WTC11 (cell line): ENCODE measurements at places on chromosomes 4 and X. TPM values are rescaled to one million over a fixed set of nuclear protein-coding genes. Genes with fewer than 3 reads are reported as not detected.
A peak's percentile ranks its signal among the peaks of the same experiment; 100 is the strongest.

GRCh38 chr4:8817813-8818062 is 53.9 kb downstream of the HMX1 start:
- no peaks in the 10 kb centered on the region for H3K4me1 ChIP-seq
- H3K27me3 ChIP-seq, result no peaks in the 10 kb centered on the region
- no peaks in the 10 kb centered on the region for H3K36me3 ChIP-seq
- DNase-seq, result peak; percentile 4

- H3K27ac ChIP-seq, result no peak overlapping the region
- DNase-seq, result no peak
- peaks cover 12% of the 10 kb centered on the region for H3K36me3 ChIP-seq
These were observed 19.1 kb downstream of the MFAP3L start for GRCh38 chr4:170007113-170007512.

GRCh38 chr4:149951152-149951900 is 126.9 kb upstream of the DCLK2 start:
- no peak overlapping the region; the same call in 1 of the 2 replicates for H3K27ac ChIP-seq

Gene SNX25
- total RNA-seq, result 16.9 to 20.9 TPM (median 19.1 TPM) in 3 replicates

DNA sequence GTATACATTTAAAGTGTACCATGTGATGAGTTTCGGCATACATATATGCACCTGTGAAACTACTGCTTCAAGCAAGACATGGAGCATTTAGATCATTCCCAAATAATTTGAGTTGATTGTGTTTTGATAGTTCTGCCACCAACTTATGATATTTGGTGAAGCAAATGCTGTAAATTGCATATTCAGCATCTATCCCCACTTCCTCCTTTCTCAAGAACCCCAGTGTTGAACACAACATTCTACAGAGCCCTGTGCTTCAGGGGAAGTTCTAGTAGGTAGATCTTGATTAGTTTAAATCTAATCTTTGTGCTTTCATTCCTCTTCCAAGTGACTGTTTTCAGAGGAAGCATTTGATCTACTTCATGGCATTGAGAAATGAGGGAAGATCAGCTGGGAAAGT is 5.4 kb upstream of the SHROOM3 start:
- H3K4me1 ChIP-seq, result peaks cover 32% of the 10 kb centered on the region
- no peaks in the 10 kb centered on the region for H3K27me3 ChIP-seq
- H3K4me3 ChIP-seq, result no peak overlapping the region

GRCh38 chr4:155759372-155760252 is 791 bp downstream of the GUCY1B1 start:
- no peak overlapping the region for H3K27ac ChIP-seq
- H3K4me3 ChIP-seq, result peak overlapping the region; percentile 68
- peak; percentile 50 for DNase-seq
- peaks cover 23% of the 10 kb centered on the region for H3K4me1 ChIP-seq

- peaks cover 4% of the 10 kb centered on the region; the same call in 1 of the 2 replicates for H3K27me3 ChIP-seq
- peaks cover 9% of the 10 kb centered on the region for H3K4me1 ChIP-seq
- no peak overlapping the region for H3K27ac ChIP-seq
- H3K36me3 ChIP-seq, result no peaks in the 10 kb centered on the region
- no peak for DNase-seq
These were observed 12.7 kb upstream of the SMIM43 start for GRCh38 chr4:121777625-121778024.

Gene PIR
- total RNA-seq, result 17.1 to 21.0 TPM (median 19.9 TPM) in 3 replicates

- H3K36me3 ChIP-seq, result peaks cover 6% of the 10 kb centered on the region
- H3K4me1 ChIP-seq, result no peaks in the 10 kb centered on the region
- H3K4me3 ChIP-seq, result no peak overlapping the region
- no peaks in the 10 kb centered on the region for H3K27me3 ChIP-seq
These were observed 46.8 kb downstream of the PDGFC start for GRCh38 chr4:156924774-156925315.

- DNase-seq, result no peak
- no peaks in the 10 kb centered on the region for H3K27me3 ChIP-seq
- no peak overlapping the region for H3K27ac ChIP-seq
- no peaks in the 10 kb centered on the region for H3K4me1 ChIP-seq
- no peaks in the 10 kb centered on the region for H3K36me3 ChIP-seq
These were observed 38.7 kb upstream of the FRAS1 start for GRCh38 chr4:78018271-78019049.

DNA sequence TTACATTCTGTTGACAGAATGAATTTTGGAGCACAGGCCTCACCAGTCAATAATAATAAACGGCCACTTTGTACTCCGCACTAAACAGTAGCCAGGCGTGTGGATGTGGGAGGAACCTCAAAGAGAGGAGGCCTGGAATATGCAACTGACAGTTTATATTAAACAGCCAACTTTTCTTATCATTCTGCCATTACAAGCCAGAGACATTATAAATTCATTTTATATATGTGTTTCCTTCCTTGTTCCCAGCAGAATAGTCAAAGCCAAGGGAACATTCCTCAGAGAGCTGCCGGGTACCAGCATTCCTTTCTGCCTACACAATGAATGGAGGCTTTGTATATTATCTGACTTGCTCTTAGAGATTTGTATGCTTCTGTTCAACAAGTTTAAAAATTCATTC is 436.5 kb upstream of the FTHL17 start:
- peaks cover 11% of the 10 kb centered on the region for H3K4me1 ChIP-seq
- DNase-seq, result no peak
- no peak overlapping the region for H3K4me3 ChIP-seq
- no peak overlapping the region for H3K27ac ChIP-seq
- no peaks in the 10 kb centered on the region for H3K27me3 ChIP-seq

DNA sequence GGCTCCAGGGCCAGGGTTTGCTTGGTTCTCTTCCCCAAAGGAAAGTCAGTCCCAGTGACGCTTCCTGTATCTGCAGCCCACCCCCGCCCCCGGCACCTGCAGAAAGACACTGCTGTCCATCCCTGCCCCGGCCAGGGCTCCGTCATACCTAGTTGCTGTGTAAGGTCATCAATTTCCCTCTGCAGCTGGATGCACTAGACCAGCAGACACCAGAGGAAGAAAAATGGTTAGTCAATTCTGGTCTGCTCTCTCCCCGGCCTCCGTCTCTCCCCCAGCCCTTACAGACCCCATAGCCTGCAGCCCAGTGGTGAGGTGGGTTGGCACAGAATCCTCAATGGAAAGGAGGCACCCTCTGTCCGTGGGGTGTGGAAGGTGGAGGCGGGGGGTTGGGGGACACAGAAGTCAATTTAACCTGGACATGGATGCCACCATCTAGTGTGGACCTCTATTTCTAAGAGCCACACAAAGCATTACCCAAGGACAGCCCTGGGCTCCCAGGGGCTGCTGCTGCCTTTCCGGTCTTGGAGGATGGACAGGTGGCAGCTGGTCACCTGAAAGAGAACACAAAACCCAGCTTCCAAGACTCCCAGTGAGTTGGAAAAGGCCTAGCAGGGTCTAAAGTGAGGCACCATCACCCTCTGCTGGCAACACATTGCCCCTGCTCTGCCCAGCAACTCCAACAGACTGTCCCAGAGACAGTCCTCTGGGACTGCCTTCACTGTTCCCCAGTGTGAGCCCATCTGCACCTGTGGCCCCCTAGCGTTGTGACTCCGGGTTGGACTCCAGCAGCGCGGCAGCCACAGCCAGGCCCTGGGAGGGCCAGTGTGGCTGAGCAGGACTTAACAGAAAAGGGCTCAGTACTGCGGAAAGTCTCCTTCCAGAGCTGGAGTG is 40.2 kb upstream of the NHSL2 start:
- no peak overlapping the region for H3K27ac ChIP-seq
- no peaks in the 10 kb centered on the region for H3K36me3 ChIP-seq
- H3K27me3 ChIP-seq, result peaks cover 3% of the 10 kb centered on the region; the same call in 1 of the 2 replicates
- no peaks in the 10 kb centered on the region for H3K4me1 ChIP-seq
- peak; percentile 60 for DNase-seq

DNA sequence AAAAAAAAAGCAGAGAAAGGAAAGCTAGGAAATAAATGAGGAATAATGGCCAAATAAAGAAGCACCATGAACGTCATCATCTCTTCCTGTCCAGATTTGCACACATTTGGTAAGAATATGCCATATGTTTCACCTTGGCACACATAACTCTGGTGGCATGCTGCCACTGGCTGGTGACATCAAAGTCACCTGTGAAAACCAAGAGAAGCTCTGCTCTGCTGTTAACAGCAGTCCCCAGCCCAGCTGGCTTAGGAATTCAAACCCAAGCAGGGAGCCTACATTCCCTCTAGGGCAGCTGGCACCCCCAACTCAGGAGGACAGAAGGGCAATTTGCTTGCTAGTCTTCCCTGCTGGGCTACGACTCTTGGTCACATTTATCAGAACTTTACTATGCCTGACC is 77.6 kb downstream of the RASL11B start:
- peaks cover 12% of the 10 kb centered on the region for H3K4me1 ChIP-seq
- no peak overlapping the region for H3K27ac ChIP-seq
- no peak overlapping the region for H3K4me3 ChIP-seq

GRCh38 chr4:122205687-122206086 is 53.6 kb downstream of the BLTP1 start:
- no peak overlapping the region for H3K4me3 ChIP-seq
- no peak for DNase-seq
- no peaks in the 10 kb centered on the region for H3K27me3 ChIP-seq
- H3K4me1 ChIP-seq, result no peaks in the 10 kb centered on the region

GRCh38 chr4:30402276-30402675 is 317.9 kb upstream of the PCDH7 start:
- H3K36me3 ChIP-seq, result 0 out of 2 replicates have a peak, but pooled peaks cover 1% of the 10 kb centered on the region
- no peaks in the 10 kb centered on the region for H3K27me3 ChIP-seq
- H3K4me1 ChIP-seq, result no peaks in the 10 kb centered on the region
- no peak for DNase-seq
- no peak overlapping the region for H3K27ac ChIP-seq
- no peak overlapping the region for H3K4me3 ChIP-seq

Gene EGFL6
- total RNA-seq, result 0.89 to 0.96 TPM (median 0.89 TPM) in 3 replicates

DNA sequence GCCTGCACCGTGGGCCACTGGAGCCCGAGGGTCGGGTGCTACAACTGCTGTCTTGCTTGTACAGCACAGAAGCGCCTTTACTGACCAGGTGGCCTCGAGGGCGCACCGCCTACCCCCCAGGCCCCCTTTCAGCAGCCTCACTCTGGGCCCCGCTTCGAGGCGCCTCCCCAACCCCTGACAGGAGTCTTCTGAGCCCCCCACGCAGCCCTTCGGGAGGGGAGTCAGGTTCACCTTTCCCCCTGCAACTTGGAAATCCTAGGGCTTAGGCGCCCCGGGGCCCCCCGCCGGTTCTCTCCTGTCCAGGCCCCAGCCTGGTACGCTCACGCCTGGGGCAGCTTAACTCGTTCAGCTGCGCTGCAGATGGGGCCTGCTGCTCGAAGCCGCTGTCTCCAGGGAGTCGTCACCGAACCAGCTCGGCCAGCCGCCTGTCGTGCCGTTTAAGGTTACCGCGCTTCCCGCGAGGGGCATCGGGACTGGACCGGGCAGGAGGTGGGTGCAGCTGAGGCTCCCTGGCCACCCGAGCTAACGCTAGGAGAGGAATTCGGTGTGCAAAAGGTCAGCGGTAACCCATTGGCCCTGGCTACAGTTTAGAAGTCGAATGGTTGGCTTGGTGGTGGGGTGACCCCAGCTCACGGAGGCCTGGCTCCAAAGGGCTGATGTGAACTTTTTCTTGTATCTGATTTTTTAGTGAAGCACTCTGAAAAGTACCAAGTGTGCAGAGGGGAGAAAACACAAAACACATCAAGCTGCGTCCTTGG is 58.9 kb upstream of the BCOR start:
- peak overlapping the region; percentile 89 for H3K4me3 ChIP-seq
- DNase-seq, result peak; percentile 49
- H3K27ac ChIP-seq, result peak overlapping the region; percentile 96
- peaks cover 23% of the 10 kb centered on the region for H3K4me1 ChIP-seq
- H3K27me3 ChIP-seq, result peaks cover 4% of the 10 kb centered on the region

Gene CDKL5
- 13.0 to 13.6 TPM (median 13.3 TPM) in 3 replicates for total RNA-seq

DNA sequence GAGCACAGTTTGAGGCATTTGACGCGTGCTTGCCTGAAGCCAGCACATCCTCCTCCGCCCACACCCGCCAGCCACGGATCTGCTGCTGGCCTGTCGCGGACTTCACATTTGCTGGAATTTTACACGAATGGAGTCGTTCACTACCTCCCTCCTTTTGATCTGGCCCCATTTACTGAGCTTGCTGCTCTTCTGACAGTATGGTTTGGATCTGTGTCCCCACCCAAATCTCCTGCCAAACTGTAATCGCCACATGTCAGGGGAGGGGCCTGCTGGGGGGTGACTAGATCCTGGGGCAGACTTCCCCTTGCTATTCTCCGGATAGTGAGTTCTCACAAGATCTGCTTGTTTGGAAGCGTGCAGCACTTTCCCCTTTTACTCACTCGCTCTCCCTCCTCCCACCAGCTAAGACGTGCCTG is 19.9 kb upstream of the CPLX1 start:
- H3K4me3 ChIP-seq, result no peak overlapping the region
- no peaks in the 10 kb centered on the region for H3K27me3 ChIP-seq
- H3K36me3 ChIP-seq, result peaks cover 3% of the 10 kb centered on the region
- DNase-seq, result no peak
- H3K27ac ChIP-seq, result no peak overlapping the region

Gene FREM3
- total RNA-seq, result 0.07 to 0.15 TPM (median 0.07 TPM) in 3 replicates
